DMS153 (cell line): ENCODE measurements at places on chromosomes 3 and 15.

- no peak for DNase-seq
These were observed 59.2 kb upstream of the LRRN1 start for GRCh38 chr3:3740061-3740460.

- no peak for DNase-seq
These were observed 255.0 kb downstream of the CLSTN2 start for GRCh38 chr3:140189976-140190375.

- no peak for DNase-seq
These were observed 105.3 kb downstream of the MAP4 start for GRCh38 chr3:47910777-47911440.

- no peak for DNase-seq
These were observed 108.4 kb upstream of the RASGRP1 start for GRCh38 chr15:38672814-38673670.

GRCh38 chr3:181279239-181279565 is 289.7 kb upstream of the DNAJC19 start:
- no peak for DNase-seq

GRCh38 chr3:71488391-71488809 is 95.1 kb downstream of the FOXP1 start:
- DNase-seq, result no peak

- no peak for DNase-seq
These were observed 58.0 kb downstream of the MGLL start for GRCh38 chr3:127764301-127764700.

DNA sequence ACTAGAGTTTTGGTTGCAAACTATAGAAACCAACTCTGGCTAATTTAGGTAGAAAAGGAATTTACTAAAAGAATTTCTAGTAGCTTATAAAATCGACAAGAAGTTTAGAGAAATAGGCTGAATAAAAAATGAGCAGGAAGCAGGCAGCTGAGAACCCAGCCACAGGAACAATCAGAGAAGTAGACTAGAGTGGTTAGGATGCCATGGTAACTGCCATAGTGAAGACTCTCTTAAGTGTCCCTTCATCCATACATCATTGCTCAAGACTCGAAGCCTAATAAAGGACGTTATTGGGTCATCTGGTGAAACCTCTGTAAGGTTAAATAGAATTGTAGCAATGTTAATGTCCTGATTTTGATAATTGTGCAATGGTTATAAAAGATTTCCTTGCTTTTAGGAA is 13.8 kb downstream of the AVEN start:
- no peak for DNase-seq

DNA sequence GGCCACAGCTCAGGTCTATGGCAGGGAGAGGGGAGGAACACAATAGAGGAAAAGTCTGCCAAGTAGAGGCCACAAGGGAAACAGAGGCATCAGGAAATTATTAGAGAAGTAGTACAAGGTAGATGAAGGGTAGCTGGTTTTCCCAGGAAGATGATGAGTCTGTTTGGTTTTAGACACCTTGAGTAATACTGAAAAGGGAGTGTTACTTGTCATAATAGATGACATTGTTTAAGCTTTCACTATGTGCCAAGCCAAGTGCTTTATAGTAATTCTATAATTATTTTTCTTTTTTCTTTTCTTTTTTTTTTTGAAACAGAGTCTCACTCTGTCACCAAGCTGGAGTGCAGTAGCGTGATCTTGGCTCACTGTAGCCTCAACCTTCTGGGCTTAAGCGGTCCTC is 13.7 kb downstream of the PXK start:
- no peak for DNase-seq

GRCh38 chr15:29681166-29681845 is 141.0 kb downstream of the TJP1 start:
- no peak for DNase-seq

GRCh38 chr3:87088430-87088992 is 97.6 kb upstream of the VGLL3 start:
- DNase-seq, result no peak

DNA sequence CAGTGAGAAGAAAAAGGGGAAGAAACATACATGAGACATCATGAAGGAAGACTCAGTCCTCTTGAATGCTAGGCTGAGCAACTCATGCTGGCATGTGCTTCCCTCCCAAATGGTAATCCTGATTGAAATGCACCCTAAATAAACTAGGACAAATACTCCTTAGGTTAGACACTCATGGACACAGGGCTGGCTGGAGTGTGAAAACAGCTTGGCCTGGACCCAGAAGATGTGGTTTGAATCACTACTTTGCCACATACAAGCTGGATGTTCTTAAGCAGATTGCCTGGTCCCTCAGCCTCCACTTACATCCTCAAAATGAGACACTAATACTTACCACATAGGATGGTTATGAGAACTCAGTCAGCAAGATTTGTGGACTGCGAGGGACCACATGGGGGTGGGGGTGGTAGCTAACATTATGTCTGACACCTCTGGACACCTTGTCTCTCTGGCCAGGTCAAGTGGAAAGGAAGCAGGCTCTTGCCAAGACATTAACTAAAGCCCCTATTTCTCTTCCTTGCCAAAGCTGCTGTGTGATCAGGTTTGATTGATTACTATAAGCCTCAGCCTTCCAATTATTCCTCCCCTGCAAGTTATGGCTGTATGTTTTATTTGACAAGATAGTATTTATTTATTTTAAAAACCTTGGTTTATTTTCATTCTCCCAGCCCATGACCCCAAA is 138.9 kb upstream of the SLC7A14 start:
- DNase-seq, result no peak

DNA sequence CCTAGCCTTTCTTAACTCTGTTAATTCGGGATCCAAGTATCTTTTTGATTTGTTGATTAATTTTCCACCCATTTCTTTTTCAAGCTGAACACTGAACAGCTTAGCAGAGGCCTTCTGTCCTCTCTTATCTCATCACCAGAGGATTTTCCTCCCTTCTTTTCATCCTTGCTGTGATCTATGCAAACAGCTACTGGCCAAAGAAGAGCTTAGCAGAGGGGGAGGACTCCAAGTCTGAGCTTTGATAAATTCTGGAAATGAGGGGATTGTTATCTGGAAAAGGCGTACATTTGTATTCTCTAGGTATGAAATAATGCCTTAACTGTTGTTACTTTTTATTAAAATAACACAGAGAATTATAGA is 13.4 kb downstream of the DZIP3 start:
- DNase-seq, result no peak

DNA sequence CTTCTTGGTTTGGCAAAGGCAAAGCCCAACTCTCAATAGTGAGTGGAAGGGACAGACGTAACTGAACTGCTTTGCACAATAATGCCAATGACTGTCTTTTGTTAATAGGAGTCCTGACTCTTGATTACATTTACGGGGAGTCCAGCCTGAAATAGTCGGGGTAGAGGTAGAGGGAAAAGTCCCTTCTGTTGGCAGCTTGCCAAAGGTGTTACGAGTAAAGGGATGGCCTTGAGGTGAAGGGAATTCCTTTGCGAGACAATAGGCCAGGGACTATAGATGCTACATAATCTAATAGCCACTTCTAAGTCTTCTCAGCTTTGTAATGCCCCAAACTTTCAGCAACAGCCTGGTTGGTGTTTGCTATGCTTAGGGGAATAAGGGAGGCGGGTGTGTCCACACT is 2.2 kb upstream of the SENP2 start:
- no peak for DNase-seq

DNA sequence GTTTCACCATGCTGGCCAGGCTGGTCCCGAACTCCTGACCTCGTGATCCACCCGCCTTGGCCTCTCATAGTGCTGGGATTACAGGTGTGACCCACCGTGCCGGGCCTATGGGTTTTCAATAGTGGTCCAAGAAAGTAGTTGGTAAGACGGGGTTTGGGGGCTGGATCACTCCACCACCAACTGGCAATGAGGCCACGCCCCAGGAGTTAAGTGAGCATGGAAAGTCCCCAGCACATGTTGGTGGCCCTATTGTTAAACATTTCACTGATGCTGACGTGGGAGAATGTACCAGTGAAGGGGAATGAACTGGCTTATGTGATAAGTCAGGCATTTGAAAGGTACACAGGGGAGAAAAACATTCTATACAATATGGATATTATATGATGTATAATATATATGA is 80.4 kb downstream of the CHRD start:
- no peak for DNase-seq

DNA sequence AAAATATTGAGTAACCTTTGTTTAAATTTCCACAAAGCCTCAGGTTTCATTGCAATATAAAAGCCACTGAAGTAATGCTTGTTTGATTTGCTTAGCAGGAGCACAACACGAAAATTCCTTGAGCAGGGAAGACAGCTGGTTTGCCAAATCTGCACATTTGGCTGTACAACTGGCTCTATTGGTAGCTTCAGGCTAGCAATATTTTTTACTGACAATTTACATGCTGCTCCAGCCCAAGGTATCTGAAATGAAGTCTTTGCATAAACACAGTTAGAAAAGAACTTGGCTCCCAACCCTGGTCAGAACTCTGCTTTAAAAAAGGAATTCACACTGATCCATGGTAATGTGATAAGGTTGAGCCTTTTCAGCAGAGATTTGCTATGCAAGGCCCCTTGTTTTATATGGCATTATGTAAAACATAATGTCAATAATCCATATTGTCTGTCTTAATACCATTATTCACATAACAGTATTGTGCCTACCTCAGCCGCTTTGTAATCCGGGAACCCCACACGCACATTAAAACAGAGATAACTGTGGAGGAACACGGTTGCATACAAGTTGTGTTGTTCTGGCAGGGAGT is 55.7 kb upstream of the CHL1 start:
- DNase-seq, result no peak

DNA sequence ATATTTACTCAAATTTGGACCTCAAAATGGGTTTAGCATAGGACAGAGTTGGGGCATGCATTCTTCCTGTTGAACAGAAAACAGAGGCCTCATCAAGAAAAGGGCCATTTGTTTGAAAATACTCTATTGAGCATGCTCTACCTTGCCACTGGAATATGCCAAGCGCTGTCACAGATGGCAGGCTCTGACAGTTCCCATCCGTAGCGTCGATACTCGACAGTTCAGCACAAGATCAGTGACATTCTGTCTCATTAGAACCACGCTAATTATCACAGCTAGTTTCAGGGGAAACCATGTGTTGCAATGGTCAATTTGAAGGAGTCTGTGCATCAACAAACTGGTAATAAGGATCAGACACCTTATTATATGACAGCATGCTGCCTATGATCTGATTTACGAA is 54.5 kb downstream of the SATB1 start:
- no peak for DNase-seq

DNA sequence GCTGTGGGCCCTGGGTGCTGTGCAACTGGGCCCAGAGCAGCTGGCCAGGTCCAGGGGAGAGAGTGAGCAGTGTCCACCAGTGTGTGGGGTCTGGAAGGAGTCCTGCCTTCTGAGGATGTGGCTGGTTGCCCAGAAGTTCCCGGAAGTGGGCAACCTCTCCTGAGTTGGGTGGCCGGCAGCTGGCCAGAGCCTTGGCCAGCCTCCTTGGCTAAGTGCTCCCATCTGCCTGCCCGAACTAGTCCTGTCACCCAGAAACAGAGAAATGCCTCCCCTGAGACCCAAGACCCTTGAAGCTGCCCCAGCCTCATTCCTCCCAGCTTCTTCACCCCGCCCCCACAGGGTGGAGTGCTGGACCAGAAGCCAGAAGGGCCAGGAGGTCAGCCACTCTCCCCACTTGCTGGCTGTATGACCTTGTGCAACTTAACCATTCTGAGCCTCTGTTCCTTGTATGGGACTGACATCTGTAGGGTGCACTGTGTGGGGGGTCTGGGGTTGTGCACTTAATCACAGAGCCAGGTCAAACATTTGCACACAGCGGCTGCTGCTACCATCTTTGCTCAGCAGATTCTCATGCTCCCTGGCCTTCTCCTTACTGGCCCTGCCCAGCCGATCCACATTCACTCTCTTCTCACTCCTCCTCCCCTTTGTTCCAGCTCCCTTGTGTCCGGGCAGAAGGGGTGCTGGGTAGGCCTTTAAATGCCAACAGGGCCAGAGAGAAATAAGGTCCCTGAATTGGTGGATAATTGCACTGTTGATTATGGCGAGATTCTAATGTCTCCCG is 7.5 kb upstream of the ALAS1 start:
- no peak for DNase-seq

GRCh38 chr3:162538491-162538890 is 1041.9 kb downstream of the OTOL1 start:
- DNase-seq, result no peak

- no peak for DNase-seq
These were observed 31.1 kb upstream of the SUCLG2 start for GRCh38 chr3:67685499-67685898.

DNA sequence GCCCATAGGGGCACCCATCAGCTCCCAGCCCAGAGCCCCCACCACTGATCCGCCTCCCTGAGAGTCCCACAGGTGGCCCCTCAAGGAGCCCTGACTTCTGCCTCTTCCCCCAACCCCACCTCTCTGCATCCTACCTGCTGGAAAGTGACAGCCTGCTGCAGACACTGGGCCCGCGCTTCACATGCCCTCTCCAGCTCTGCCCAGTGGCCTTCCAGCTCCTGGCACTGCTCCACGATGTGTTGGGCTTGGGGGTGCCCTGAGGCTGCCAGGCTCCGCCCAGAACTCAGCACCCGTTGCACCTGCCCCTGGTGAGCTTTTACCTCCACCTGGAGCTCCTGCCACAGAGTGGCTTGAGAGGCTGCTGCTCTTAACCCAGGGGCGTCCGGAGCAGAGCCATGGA is 20.1 kb downstream of the SPTBN5 start:
- DNase-seq, result no peak

- no peak for DNase-seq
These were observed 56.5 kb downstream of the ATP13A4 start for GRCh38 chr3:193498215-193498614.

- no peak for DNase-seq
These were observed 60.8 kb downstream of the CGGBP1 start for GRCh38 chr3:87997966-87998365.

DNA sequence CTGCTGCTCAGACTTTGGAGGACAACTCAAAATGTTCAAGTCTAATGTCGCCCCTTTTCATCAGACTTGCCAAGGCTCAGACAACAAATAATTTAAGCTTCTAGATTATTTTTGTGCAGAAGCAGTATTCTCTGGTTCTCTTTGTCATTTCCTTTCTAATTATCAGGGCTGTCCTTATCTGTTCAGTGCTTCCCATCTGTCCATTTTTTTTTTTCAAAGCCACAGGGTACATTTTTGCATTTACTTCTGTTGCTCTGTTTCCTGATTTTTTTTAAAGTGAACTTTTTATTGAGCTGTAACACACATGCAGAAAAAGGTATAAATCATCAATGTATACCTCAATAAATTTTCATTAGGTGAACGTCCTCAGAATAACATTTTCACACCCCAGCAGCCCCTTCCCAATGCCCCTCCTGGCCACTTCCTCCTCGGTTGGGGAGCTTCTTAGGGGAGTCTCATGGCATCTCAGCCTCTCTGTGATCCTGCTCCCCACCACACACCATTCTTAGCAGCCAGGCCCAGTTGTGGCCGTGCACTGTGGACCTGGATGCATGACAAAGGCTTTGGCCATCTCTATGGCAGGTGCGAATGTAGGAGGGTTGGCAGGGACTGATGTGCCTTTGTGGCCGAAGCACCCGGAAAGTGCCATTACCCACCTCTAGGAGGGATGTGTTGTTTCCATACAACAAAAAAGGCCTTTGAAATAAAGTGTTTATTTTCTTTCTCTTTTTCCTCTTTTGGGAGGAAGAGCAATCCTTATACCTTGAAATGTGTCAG is 303.5 kb upstream of the LRRFIP2 start:
- no peak for DNase-seq
